Posterior vena cava (tissue), 2 donors: ENCODE measurements at places on chromosomes 5 and 9.

DNA sequence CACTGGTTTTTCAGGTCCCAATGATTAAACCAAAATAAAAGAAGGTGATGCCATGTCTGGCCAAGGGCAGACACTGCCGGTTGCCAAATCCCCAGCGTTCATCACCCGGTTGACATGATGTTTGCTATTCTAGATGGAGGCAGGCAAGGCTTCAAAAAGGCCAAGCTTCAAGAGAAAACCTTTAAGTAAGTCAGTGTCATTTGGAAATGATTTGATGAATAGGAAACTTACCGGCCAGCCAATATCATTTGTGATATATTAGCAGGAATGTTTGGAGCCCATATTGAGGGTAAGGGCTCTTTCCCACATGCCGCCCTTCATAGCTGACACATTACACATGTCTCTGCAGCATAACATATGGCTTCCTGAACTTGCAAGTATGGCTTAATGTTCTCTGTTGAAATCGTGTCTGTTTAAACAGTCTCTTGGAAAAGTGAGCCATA is 89.5 kb upstream of the TTC23L start:
- DNase-seq = no peak

DNA sequence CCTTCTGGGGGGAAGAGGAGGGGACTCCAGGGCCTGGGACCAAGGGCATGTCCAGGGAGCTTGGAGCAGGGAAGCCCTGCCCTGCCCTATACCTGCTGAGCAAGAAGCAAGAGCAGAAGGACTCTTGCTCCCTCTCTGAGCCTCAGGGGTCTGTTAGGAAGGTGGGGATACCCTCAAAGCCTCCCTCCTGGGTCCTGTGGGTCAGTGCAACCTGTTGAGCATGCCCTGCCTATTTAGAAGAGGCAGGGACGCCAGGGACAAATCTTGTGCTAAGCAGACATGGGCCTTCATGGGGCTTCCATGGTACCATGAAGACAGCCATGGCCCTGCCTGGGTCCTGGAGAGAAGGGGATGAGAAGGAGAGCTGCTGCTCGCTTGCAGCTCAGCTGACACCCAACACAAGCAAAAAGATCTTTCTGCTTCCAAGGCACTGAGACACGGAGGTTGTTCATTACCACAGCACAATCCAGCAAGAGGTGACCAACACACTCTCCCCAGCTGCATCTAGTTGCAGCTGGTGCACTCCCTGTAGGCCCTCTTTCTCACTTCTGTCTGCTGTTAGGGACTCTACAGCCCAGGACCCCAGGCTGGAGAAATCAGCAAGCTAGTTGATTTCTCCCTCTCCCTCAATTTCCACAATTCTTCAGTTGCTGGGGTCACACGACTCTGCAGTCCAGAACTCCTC is 39.3 kb downstream of the C9orf50 start:
- DNase-seq = no peak

DNA sequence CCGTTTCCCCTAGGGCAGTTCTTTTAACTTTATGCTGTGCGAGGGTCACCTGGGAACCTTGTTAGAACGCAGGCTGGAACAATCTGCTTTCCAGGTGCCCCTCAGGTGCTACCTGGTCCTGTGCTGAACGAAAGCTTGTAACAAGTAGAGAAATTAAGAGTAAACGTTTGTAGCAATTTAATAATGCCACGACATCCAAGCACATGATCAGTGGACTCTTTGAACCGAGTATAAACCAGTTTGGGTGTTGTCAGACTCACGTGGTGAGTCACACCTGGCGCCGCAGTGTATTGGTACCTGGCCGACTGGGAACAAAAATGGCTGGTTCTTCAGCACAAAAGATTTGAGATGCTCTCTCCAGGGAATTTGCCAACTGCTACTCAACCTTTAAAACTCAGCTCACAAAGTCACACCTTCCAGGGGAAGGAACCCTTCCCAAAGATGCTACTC is 926 bp upstream of the MYO10 start:
- no peak for DNase-seq

DNA sequence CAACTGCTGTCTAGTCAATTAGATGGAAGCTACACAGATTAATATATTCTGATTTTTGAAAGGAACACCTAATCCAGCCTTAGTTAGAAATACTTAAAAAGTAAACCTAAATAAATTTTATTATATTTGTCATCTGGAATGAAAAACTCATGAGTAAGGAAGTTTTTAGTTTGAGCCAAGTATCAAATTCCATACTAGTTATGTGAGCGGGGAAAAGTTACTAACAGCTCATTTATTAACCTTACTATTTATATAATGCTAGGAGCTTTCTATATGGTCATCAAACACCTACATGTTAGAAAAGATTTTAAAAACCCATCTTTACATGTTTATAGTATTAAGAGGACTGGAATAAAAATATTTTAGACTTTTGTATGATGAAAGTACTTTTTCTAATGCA is 41.6 kb upstream of the POU5F2 start:
- DNase-seq = no peak

DNA sequence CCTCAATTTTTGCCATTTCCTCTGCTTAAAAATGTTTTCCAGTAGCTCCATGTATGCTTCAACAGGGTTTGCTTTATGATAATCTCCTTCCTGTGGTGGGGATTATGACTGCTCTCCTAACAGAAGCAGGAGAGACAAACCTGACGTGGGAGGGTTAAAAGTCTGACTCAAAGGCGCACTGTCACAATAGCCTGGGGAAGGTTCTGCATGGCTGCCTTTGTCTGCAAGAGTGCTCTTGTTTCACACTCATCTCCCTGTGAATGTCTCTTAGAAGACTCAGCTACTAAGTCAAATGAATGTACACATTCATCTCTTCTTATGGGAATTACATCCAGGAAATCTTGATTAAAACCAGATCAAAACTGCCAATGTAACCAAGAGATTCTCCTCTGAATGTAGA is 90.9 kb upstream of the MTAP start:
- DNase-seq = no peak

- DNase-seq = no peak
Measured at GRCh38 chr5:87733897-87734296, 321.2 kb upstream of the CCNH start.

DNA sequence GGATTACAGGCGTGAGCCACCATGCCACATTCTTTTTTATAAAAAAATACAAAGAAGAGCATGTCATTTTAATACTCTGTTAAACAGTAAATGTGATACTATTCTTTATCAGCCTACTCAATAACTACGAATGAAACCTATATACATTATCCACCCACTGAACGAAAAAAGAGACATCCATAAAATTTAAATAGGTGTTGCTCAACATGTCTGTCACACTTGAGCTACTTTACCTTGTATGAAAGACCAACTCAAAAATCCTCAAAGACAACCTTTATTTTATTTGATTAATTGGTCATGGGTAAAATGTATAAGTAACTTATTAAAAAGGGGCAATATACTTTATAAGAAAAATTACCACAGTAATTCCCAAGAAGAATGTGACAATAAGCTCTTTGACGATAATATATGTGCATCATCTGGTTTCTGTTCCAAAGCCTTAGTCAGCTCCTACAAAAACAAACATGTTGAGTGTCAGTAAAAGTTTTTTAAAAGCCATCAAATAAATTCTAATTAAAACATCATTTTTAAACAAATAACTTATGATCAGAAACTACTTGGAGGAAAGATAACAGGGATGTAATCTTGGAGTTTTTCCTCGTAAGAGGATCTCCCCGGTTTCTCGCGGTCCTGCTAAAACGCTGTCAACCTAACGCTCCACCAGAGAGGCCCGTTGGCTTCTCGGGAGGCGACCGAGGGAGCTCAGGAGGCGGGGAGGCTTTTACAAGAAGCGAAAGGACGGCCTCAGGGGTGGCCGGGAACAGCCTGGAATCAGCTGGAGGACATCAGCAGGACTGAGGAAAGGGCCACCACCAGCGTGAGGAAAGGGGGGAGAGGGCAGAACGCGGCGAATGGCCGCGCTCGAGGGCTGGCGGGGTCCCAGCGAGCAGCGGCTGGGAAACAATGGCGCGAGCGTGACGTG is 13.5 kb upstream of the ANKRD18B start:
- DNase-seq = peak; percentile 85

DNA sequence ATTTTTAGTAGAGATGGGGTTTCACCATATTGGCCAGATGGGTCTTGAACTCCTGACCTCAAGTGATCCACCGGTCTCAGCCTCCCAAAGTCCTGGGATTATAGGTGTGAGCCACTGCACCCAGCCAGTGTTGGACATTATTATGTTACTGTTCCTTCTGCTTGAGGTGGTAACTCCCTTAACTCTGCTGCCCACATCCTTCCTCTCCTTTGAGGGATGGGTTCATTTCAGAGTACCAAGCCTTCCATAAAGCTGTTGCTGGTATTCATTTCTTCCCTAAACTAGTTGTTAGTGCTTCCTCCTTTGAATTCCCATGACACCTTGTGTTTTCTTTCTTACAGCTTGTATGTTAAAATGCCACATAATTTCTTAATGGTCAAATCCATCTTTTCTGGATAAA is 54.0 kb downstream of the CTNNA1 start:
- no peak for DNase-seq

GRCh38 chr5:159003045-159004030 is 96.4 kb downstream of the EBF1 start:
- no peak for DNase-seq

DNA sequence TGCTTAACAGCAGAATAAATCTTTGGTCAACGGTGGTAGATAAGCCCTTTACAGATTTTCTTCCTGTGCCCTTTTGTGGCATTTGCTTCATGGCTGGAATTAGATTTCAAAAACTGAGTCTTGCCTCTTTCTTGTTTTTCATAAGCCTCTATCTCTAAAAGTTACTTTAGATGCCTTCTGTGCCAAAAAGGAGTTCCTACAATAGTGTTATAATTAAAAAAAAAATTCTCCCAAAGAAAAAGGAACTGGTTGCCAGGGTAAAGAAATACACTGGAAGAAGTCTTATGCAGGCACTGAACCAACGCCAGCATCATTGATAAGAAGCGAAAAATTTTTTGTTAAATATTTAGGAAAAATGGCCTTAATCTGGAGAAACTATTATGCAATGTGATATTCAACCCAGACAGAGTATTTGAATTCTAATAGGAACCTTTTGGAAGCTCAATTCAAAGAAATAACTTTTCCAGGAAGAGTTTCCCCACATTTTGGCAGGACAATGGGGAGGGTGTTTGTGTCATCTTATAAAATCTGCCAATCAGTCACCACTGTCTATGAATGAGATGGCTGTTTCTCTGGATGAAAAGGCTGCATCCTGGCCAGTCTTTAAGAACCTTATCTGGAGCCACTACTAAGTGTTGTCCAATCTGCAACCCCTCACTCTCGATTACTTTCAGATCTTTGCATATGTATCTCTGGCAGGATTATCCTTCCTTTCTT is 608.1 kb downstream of the PDE4D start:
- DNase-seq = no peak

- DNase-seq = no peak
Measured at GRCh38 chr9:130138171-130138653, 34.0 kb upstream of the NCS1 start.

DNA sequence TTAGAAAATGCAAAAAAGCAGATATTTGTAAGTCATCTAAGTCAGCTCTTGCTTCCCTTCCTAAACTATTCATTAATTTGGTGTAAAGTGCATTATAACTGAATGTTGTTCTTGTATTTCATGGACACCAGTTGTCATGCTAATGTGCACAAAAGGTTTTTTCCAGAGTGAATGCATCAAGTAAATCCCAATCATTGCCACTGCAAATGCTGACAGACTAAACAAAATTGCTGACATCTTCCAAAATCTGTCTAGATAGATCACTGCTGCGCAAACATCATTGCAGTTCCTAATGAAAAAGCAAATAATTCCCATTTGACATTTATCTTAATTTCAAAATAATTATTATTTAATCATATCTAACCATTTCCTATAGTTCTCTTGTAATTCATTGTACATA is 161.7 kb downstream of the PDE4D start:
- no peak for DNase-seq

GRCh38 chr5:77426670-77427069 is 65.4 kb downstream of the WDR41 start:
- DNase-seq = no peak

DNA sequence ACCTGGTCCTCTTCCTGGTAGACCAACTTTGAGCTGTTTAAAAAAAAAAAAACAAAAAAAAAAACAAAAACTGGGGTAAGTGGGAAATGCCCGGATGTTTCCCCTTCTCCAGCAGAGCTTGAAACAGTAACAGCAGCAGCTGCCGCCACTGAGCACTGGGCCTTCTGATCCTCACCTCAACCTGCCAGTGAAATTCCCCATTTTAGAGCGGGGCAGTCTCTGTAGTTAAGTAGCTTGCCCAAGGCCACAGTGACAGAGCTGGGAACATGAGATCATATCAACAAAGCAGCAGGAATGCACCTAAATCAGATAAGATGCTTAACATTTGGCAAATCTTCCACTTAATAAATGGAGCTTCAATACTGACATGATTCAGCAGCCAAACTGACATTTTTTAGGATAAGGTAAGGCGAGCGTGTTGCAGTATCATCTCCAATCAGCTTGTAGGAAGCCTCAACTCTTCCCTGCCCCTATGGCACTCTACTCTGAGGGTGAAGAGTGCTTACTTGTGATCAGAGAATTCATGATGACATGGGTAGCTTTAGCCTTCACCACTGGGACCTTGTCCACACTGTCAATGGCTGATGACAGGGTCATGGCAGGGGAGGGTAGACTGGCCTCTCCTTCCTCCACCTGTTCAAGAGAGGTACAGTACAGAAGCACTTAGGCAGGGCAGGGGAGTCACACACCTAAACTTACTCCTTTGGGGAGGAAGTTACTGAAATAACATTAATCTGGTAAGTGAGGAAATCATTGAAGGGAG is 9.3 kb downstream of the KIAA1191 start:
- DNase-seq = no peak

GRCh38 chr9:71780953-71781352 is 12.6 kb upstream of the CEMIP2 start:
- DNase-seq = no peak

DNA sequence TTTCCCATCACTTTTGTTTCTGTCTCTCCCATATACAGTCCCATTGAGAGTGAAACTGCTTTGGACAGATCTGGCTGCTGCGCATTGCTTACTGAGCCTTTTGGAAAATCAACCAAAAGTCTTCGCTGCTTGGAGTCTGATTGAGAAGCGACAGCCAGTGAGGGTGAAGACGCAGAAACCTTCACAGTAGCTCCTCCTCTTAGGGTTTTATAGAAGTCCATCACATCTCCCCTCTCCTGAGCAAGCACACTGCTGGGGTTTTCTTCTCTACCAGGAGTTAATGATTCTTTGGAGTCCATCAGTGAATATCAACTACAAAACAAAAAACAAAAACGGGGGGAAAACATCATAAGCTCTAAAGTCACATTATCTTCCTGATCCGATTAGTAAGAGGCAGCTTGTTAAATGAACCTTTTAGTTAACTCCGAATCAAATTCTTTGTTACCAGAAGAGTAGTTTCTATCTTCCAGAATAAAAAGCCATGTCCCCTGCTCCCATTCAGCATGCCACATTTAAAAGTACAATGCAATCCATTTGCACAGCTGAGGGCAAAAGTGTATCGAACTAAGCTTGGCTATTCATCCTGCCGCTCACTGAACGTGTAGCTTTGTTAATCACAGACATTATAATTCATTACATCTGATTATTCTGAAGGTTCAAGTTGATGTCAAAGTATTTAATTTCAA is 2.8 kb downstream of the NR3C1 start:
- DNase-seq = no peak

DNA sequence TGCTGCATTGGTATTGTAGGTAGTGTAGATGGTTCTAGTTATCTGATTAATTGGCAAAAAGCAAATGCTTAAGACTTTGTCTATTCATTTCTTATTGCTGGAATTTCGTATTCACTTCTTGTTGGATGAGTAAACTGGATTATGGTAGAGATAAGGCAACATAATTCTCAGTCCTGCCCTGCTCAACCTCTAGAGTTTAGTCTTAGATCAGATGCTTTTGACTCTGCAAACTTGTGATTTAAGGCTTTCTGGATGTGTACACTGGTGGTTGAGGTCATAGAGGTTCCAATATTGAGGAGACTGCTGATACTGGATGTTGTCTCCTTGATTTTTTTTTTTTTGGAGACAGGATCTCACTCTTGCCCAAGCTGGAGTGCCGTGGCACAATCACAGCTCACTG is 35.0 kb downstream of the KIF2A start:
- DNase-seq = no peak
